ENCODE measurements at places on chromosomes 1 and 21.

GRCh38 chr1:30778154-30778978 is 20.8 kb upstream of the LAPTM5 start:
- DNase-seq: no peak

GRCh38 chr1:200959411-200959921 is 64.0 kb downstream of the KIF21B start:
- no peak for DNase-seq

GRCh38 chr1:11648039-11648438 is 6.2 kb downstream of the FBXO2 start:
- no peak for DNase-seq

GRCh38 chr1:173149887-173150286 is 57.2 kb downstream of the TNFSF4 start:
- DNase-seq: no peak

GRCh38 chr1:33709174-33709782 is 154.6 kb upstream of the HMGB4 start:
- DNase-seq: no peak

GRCh38 chr1:20386323-20387081 is 95.8 kb downstream of the VWA5B1 start:
- no peak for DNase-seq

DNA sequence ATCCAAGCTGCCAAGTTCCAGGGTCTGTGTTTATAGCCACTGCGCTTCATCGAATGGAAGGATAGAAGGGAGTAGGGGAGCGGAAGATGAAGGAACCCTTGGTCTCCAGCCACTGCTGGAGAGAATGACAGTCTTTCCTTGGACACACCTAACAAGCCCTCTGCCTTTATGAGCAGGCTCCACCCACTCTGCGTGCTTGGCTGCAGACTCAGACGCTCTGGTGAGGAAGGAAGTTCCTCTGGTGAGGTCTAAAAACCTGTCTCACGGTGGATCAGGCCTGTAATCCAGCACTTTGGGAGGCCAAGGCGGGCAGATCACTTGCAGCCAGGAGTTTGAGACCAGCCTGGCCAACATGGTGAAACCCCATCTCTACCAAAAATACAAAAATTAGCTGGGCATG is 55.4 kb downstream of the MATN1 start:
- DNase-seq: no peak

DNA sequence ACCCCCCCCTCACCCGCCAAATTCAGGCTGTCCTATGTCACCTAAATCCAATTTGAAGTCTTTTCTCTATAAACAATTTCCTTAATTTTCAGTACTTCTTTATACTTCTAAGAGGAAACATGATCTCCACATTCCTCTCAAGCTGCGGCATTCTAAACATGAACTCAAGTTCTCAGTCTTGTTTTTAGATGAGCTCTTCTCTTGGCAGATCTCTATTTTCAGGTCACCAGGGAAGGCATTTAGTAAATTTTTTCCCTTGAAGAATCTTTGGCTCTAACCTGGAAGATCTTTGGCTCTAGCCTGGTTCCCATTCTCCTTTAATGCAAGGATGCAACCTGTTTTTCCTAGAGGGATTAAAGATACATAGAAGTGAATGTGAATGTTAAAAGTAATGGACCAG is 193.4 kb downstream of the ATG4C start:
- no peak for DNase-seq

DNA sequence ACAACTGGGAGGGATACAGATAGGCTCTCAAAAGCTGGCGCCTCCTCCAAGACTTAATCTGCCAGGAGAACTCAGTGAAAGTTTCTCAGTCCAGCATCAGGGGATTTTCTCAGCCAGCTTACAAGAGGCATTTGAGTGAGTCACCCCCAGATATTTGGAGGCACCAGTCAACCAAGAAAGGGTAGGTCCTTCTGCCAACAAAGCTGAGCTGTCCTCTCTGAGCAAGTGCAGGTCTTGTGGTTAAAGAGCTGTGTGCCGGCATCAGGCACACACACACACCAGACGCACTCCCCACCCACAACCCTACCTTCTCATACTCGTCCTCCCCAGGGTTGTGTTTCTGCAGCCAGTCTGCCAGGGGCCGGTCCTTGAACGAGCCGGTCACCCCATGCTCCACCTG is 27.0 kb upstream of the PPP1R15B start:
- DNase-seq: no peak

GRCh38 chr1:175687622-175688415 is 55.6 kb downstream of the TNR start:
- DNase-seq: no peak

DNA sequence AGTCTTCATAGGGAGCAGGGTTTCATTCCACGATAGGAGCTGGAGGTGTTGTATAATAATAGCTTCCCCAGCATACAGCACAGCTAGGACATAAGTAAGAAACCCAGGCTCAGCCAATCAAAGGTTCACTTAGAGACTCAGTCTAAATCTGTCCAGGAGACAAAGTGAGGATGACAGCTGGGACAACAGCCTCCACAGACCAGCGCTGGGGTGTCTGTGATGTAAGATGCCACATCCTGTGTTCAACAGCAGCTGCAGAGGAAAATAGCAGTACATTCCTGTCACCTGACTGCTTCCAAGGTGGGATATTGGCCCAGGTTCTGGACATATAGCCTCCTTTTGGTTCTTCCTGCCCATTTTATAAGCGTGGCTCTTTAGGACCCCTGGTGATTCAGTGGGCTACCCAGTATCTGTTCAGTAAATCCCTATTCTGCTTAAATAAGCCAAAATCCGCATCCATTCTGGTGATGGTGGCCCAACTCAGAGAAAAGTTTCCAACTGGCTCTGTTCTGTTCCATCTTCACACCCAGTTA is 176.8 kb upstream of the SYT6 start:
- DNase-seq: no peak

DNA sequence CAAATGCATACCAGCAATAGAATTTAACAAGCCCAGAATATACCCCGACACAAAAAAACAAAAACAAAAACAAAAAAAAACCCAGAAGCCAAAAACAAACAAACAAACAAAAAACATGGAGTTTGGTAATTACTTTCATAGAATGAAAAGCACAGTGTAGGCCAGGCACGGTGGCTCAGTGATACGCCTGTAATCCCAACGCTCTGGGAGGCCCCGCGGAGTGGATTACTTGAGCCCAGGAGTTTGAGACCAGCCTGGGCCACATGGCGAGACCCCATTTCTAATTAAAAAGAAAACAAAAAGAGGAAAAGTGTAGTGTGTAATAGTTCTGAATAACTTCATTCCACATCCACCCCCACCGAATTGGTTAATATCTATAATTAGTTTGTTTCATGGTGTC is 1265.7 kb downstream of the NCAM2 start:
- DNase-seq: no peak

DNA sequence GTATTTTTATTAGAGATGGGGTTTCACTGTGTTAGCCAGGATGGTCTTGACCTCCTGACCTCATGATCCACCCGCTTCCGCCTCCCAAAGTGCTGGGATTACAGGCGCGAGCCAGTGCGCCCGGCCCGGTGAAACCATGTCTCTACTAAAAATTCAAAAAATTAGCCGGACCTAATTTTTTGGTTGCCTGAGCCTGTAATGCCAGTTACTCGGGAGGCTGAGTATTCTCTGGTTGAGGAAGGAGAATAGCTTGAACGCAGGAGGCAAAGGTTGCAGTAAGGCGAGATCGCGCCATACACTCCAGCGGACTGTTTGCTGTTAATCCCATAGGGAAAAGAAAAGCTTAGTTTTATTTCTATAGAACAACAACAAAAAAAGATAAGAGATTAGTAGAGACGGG is 29.9 kb upstream of the HJV start:
- no peak for DNase-seq

DNA sequence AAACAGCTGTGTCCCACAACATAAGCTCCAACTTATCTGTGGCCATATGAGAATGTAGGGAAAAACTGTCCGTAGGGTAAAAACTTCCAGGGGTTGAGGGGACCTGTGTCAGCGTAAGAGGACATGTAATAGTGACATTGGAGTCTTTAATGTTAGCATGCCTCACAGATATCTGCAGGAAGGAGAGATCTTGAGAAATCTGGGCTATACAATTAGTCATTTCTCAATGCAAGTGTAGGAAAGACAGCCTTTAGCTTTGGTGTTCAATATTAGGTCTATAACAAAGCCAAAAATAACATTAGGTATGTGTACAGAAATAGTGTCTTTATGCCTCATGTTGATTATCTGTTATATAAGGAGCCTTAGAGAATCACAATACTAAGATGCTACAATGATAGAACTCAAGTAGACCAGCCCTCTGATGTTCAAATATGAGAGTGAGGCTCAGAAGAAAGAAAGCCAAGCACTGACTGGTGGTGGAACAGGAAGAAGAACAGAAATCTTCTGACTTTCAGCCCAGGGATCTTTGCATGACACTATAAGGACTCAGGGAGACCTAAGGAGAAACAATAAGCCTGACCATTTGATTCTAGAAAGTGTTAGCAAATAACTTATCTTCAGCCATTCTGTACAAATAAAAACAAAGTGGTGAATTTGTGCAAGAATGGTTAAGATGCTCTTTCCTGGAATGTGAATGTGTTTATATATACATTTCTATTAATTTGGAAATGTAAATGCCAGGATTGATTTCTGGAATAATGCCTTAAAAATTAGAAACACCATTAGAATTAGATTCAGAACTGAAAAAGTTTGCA is 152.6 kb downstream of the ZC3H11B start:
- DNase-seq: no peak

- no peak for DNase-seq
These were observed 83.4 kb downstream of the LRRN2 start for GRCh38 chr1:204602111-204602579.

All from activated CD8-positive, alpha-beta memory T cell treated with anti-CD3 and anti-CD28 coated beads for 48 hours (primary cell).